ENCODE measurements at places on chromosomes 2 and 18. TPM values are rescaled to one million over a fixed set of nuclear protein-coding genes. Genes with fewer than 3 reads are reported as not detected.
A peak's percentile ranks its signal among the peaks of the same experiment; 100 is the strongest.

DNA sequence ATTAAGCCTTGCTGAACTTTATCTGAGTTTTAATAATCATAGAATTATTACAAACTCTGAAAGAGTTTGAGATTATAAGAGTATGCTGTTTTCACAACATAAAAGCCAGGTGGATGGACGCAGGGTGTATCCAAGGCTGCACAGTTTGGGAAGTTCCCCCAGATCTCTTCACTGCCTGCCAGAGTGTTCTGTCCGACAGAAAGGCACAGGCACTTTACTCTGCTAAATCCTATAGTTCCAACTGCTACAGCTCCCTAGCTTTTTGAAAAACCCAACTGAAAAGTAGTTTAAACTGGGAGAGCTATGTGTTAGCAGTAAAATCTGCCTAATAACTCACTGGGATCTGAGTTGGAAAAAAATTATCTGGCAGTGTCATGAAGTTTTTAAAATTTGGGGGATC lies 38.0 kb downstream of the MFSD6 start:
- DNase-seq, result no peak

DNA sequence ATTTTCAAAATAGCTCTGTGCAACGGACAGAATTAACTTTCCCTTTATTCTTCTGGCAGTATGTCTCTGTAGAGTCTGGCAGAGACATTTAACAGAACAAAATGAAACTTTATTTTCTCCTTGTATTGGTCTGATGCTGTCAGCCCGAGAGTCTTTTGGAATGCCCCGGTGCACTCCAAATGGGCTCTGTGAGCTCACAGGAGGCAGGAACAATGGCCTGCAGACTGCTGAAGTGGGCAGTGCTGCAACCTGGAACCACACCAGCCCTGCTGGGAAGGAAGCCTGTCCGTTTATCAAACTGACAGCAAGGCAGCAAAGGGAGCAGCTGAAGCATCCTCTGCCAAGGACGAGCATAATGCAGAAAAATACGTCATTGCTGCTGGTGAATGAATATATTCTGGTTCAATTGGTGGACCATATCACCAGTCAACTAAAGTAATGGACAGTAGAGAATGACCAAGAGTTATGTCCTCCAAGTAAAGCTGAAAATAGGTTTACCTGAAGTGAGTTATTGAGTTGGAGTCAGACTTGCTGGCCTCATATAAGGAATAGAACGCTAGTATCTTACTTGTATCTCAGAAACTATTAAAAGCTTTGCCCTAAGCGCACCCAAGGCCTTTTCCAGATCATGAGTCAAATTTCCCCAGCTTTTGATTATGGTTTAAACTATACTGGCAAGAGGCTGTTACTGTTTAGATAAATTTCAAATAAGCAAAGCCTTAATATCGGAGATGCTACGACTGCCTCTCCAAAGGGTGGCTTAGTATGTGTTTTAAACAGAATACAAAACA lies 207.6 kb upstream of the TANK start:
- no peak for DNase-seq

DNA sequence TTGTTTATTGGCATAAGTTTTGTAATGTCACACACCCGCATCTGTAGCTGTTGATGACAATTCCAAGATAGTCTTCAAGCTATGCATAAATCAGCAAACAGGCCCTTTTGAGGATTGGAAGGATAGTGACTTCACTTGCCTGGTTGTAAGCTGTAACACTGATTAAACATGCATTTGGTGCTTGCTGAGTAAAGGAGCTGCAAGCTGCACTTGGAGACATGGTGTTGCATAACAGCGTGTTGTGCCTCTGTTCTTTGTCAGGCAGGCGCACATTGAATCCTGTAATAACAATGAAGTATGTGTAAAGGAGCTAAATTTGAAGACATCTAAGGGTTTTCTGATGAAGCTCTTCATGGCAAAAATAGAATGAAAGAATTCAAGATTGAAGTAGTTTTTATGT lies 68.7 kb upstream of the TTC27 start:
- no peak for DNase-seq

GRCh38 chr2:119731983-119732382 lies 27.7 kb upstream of the PTPN4 start:
- DNase-seq, result no peak

DNA sequence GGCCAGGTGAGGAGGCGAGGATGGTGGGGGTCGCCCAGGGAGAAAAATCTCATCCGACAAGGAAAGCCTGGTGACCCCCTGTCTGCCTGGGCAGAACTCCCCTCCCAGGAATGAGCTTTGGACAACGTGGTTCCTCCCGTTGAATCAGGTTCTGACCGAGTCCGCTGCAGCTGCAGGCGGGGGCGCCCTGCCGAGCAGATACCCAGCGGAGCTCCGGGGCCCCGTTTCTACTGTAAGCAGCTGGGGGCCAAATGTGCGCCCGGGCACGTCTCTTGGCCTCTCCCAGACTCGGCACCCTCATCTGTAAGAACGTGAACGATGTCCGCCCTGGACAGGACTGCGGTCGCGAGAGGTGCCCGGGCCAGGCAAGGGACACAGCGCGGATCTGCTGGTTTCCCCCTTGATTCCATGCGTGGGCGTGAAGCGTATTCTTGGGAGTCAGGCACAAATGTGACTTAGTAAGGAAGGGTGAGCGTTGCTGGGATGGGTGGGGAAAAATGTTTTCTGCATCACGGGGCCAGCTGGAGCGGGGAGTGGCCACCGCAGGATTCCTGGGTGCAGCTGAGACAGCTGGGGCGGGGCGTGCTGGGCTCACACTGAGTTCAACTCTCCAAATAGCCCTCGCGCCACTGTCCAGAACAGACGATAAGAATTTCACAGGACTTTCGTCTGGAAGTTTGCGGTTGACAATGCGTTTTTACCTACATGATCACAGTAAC lies 20.2 kb upstream of the TUBB6 start:
- peak; percentile 37 for DNase-seq

- no peak for DNase-seq
Observed at GRCh38 chr2:21466341-21466927, 342.7 kb downstream of the TDRD15 start.

DNA sequence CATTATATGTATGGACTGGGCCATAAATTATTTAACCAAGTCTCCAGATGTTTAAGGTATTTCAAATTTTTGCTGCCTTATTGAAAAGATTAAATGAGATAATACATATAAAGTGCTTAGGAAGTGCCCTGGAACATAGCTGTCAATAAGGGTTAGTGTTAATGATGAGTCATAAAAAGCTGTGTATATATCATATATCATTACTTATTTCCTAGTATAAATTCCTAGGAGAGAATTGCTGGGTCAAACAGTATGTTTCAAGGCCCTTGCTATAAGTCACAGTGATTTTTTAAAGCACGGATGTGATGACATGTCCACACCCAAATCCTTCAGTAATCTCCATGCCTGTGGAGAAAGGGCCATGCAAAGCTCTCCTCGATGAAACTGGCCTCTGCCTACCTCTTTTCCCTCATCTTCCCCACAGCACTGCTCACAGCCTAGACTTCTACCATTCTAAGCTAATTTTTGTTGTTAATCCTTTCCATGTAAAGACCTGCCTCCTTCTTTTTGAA lies 8.5 kb downstream of the ZNF2 start:
- DNase-seq, result no peak

GRCh38 chr2:24493713-24494112 lies 2.7 kb downstream of the NCOA1 start:
- DNase-seq, result no peak

- no peak for DNase-seq
Observed at GRCh38 chr2:186721956-186722355, 28.1 kb downstream of the FAM171B start.

- DNase-seq, result no peak
Observed at GRCh38 chr2:61138859-61139258, 23.1 kb upstream of the C2orf74 start.

- DNase-seq, result no peak
Observed at GRCh38 chr2:45982096-45982495, 315.1 kb upstream of the EPAS1 start.

DNA sequence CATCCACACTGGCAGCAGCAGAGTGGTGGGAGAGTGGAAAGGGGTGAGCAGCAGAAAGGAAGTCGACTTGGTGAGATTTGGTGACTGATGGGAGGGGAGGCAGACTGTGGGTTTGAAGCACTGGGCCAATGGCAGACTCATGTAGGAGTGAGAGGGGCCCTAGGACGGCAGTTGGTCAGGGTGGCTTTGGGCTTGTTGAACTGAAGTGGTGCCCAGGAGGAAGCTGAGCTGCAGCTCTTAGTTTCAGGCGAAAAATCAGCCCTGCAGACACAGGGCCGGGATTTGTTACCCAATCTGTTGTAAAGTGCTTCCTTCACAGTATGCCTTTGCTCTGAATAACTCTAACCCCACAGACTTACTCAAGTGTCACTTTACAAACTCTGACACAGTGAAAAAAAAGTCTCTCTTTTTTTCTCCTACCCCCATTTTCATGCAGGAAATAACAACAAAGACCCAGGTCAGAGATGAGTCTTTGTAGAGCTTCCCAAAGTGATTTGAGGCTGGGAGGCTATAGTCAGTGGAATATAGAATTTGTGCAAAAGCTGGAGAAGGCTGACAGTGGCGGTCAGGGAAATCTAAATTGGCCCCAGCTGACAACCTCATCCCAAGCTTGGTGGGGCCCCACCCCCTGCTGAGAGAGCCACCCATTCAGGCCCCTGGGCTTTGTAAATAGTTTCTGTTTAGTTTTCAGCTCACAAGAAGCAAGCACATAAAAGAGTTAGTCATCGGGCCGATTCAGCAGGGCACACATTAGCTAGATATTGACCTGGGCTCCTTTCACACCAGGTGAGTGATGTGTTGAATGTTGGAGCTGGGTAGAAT lies 226.9 kb downstream of the VAPA start:
- no peak for DNase-seq

Gene DNER
- polyA plus RNA-seq, result 51.8 TPM

Gene POTEJ
- polyA plus RNA-seq, result 0.12 TPM

Gene STK36
- 64.3 TPM for polyA plus RNA-seq

Gene SAG
- 0.10 TPM for polyA plus RNA-seq

All from left renal pelvis (tissue), 4 donors.